ENCODE measurements at places on chromosomes 6 and 20. TPM values are rescaled to one million over a fixed set of nuclear protein-coding genes. Genes with fewer than 3 reads are reported as not detected.

DEFB114 gene
- not detected for total RNA-seq

DNA sequence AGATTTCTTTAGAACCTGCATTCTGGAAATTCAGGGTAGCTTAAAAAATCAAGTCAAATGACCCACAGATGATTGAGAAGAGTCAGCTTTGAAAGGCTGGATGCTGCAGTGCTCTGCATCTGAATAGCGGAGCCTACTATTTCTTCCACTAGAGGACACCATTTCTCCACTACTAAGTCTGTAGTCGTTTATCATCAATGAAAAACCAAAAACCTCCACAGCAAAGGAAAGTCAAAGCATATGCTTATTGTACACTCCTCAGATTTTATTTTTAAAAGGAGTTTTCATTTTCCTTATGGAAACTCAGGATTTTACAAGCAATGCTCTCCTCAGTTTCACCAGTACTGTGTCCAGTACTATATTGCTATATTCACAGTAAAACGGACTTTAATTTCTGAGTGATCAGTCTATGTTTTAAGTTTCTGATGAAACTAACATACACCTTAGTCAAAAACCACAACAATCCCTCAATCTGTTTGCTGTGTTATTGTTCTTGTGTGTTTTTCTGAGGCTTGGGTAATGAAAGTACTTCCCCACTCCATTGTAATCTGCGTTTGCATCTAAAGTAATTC lies 50.5 kb upstream of the ENPP5 start:
- no peak for DNase-seq

- no peak for DNase-seq
Observed at GRCh38 chr6:69795469-69796072, 1.2 kb downstream of the LMBRD1 start.

DNA sequence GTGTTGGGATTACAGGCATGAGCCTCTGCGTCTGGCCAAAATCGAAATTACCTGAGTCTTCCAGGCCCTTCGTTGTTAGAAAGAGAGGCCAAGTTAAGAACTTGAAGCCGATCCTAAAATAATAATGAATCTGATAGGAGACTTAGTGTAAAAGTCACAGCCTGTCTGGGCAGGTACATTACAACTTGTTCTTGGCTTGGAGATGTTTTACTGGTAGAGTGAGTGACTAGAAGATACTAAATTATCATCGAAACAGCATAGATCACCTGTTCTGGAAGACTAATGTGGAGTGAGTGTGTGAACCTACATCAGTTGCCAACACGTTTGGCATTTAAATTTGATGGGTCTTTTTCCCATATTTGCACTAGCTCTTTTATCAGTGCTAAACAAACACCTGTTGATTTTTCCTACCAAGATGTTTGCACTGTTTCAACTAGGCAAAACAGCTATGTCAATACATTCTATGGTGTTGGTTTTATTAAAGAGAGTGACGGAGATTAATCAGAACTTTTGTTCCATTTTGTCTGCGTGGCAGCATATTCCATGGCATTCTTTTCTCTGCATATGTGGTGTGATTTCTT lies 4.6 kb upstream of the TMEM217 start:
- no peak for DNase-seq

- no peak for DNase-seq
Observed at GRCh38 chr6:56019973-56020372, 144.6 kb upstream of the BMP5 start.

Measured in sigmoid colon (tissue), 7 donors.